ENCODE measurements at places on chromosomes 6 and 20.

GRCh38 chr6:43469947-43470346 lies 7.4 kb upstream of the TJAP1 start:
- DNase-seq: no peak

GRCh38 chr20:37356961-37357371 lies 11.0 kb downstream of the SRC start:
- DNase-seq: no peak

DNA sequence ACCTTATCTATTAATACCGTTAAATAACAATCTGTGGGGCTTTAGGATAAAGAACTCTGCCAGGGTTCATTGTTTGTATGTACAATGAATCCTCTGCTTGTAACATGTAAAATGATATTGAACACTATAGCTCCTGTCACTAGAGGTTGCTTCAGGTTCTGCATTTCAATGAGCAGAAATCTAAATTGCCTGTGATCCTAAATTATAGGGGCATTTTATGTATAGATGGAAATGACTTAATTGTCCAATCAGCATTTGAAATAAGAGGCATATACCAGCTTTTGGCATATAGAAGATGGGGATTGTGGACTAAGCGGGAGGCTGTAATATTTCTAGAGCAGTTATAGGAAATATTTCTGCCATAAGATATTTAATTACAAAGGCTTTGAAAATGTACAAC lies 2.0 kb downstream of the NCOA3 start:
- DNase-seq: no peak

DNA sequence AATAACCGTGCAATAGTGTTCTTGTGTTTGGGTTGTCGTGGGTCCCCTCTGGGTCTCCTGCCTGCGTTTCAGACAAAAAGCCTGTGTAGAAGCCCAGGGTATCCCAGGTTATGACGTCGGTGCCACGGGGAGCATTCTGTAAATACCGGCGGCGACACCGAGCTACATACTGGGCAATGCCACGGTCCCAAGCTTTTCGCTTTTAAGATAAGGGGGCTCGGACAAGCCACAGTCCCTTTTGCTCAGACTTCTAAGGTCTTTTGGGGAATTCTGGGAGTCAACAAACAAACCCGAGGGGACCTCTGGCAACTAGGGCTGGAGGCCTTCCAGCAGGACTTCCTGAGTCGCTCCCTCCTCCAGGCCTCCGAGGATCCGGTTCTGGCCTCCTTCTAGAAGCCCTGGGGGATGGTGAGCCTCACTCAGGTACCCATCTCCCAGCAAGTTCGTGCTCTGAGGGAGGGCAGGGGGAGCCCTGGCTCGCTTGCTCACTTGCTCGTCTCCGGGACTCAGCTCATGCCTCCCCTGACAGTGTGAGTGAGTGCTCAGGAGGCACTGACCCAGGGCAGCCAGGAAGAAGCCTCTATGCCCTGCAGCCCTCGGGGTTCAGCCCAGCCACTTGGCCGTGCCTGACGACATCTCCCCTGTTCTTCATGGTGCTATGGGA lies 62.4 kb upstream of the MRPS10 start:
- no peak for DNase-seq

DNA sequence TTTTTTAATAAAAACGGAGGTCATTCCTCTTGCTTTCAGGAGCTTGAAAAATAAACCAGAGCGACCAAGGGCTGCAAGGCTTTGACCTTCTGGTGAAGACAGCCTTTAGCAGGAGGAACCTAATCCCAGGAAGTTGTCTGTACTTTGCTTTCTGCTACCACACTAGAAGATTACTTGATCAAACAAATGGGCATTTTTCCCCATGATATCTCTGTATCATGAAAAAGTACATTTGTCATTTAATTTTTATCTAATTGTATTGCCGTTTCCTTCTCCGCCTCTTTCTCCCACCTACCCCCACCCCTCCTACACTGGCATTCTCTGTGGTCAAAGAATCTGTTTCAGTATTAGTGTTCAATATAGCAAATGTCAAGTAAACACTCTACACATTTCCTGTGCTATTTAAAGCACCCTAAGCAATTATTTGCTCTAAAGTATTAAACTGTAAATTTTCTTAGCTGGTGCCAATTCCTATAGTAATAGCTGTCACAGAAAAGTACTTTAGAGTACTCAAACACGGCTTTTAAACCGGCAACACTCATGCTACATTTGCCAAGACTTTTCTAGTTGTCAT lies 29.7 kb downstream of the ATXN1 start:
- DNase-seq: no peak

DNA sequence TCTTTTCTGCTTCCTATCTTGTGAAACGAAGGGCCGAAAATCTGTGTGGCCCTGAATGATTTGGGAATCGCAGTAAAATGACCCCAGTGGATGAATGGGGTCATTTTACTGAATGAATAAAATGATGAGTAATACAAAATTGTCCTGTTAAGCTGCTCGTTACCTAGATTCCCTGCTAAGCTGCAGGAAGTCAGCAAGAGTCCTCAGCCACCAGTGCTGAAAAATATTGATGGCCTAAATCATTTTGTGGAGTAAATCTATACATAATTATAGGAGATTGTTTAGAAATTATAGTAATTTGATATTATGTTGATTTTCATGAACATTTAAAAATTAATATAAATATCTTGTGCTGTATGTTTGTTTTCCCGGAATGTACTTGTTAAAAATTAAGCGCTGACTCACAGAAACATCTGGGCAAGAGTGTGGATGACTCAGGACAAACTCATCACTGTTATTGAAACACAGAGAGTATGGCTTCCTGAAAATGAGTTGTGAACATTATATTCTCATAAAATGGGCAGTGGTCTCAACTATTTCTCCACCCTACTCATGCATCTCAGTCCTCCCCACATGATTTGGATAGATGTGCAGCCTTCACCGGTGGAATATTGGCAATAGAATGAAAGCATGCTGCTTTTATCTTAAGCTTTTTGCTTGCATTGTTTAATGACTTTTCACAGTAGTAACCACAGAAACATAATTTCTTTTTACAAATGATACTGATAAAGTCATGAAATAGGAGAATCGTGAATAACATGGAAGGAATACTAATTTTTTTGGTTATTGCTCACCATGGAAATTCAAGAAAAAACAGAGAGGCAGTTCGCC lies 36.2 kb upstream of the RGS17 start:
- DNase-seq: no peak

- DNase-seq: no peak
Measured at GRCh38 chr6:55617272-55617671, 38.3 kb upstream of the HMGCLL1 start.

DNA sequence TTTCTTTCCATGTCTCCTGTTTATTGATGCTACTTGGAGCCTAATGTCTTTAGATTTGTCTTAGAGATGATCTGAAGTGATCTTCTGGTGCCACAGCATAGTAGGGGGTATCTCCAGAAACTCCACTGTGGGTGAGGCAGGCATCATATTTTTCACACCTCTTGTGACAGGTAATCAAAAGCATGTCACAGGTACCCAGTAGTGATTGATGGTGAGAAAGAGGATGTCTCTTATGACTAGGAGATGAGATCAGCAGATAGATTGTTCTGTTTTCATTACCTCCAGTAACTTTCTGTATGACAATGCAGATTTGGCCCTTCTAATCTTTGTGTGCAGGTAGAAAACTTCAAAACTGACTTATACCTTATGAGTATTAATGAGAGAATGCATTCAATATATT lies 13.5 kb downstream of the NCOA7 start:
- no peak for DNase-seq

DNA sequence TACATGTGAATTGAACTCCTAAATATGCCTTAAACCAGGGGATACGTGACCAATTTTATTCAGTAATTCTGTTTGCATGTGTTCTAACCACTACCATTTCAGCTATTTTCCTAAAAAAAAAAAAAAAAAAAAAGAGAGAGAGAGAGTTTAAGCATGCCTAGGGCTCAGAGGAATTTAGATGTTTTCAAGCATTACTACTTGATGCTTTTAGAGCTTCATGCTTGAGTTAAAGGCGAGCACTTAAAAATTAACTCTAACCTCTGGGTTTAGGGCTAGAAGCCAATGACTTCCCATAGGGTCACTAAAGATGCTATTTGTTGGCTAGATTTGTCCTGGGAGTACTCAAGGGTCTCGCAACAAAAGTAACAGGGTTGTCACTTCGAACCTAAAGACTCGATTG lies 217.7 kb downstream of the ATXN1 start:
- no peak for DNase-seq

- no peak for DNase-seq
Measured at GRCh38 chr6:21331235-21331634, 262.3 kb upstream of the SOX4 start.

GRCh38 chr6:28696167-28696566 lies 170.5 kb downstream of the GPX5 start:
- DNase-seq: no peak

- no peak for DNase-seq
Measured at GRCh38 chr20:64194269-64194668, 30.0 kb downstream of the MYT1 start.
